ENCODE measurements at places on chromosomes 2 and 18. TPM values are rescaled to one million over a fixed set of nuclear protein-coding genes. Genes with fewer than 3 reads are reported as not detected.

SLC11A1 gene
- total RNA-seq = 0.11 TPM

ABCB11 gene
- total RNA-seq = 0.03 TPM

CCDC74B gene
- 2.9 TPM for total RNA-seq

TMEM127 gene
- 22.2 TPM for total RNA-seq
